ENCODE measurements at places on chromosomes 5 and 9. TPM values are rescaled to one million over a fixed set of nuclear protein-coding genes. Genes with fewer than 3 reads are reported as not detected.

The CCDC192 gene
- not detected for total RNA-seq

The BTNL3 gene
- total RNA-seq: not detected

The LECT2 gene
- total RNA-seq: not detected

The IFNK gene
- total RNA-seq: not detected

The DNAH5 gene
- not detected for total RNA-seq

The LCN9 gene
- not detected for total RNA-seq

The TMEM215 gene
- total RNA-seq: not detected

The PCDHB8 gene
- total RNA-seq: not detected

The PCDHGA12 gene
- total RNA-seq: not detected

The TAF1L gene
- total RNA-seq: 0.05 TPM

DNA sequence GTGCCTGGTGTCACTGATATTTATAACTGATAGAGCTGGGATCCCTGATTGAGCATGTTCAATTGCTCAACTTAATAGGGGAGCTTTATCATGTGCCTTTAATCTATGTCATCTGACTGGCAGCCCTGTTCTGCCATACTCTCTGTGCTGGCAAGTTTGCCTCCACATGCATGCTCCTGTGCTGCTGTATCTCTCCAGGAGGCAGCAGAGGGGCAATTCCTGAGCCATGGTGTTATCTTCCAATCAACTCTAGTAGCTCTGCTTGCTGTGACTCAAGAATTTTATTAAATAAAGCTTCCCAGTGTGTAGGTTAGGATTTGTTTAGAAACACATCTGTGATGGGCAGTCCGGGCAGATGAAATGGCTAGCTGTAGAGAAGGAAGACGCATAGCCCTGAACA, 642.0 kb downstream of the KIF4B start:
- DNase-seq: no peak

DNA sequence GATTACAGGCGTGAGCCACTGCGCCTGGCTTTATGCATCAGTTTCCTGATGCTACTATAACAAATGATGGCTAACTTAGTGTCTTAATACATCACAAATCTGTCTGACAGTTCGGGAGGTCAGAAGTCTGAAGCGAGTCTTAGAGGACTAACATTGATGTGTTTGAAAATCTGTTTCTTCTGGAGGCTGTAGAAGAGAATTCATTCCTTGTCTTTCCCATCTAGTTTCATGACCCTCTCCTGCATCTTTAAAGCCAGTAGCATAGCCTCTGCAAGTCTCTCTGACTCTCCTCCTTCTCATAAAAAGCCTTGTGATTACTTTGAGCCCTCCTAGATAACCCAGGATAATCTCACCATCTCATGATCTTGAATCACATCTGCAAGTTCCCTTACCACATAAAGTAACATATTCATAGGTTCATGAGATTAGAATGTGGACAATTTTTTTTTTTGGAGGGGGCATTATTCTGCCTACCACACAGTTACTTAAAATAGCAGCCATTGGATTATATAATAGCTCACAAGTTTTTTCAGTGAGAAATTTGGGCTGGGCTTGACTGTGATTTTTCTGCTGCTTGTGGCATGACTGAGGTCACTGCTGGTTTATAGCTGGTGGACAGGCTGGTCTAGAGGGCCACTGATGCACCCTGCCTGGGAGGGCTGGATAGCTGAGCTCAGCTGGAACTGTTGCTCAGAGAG, 134.8 kb downstream of the FBXL7 start:
- no peak for DNase-seq

DNA sequence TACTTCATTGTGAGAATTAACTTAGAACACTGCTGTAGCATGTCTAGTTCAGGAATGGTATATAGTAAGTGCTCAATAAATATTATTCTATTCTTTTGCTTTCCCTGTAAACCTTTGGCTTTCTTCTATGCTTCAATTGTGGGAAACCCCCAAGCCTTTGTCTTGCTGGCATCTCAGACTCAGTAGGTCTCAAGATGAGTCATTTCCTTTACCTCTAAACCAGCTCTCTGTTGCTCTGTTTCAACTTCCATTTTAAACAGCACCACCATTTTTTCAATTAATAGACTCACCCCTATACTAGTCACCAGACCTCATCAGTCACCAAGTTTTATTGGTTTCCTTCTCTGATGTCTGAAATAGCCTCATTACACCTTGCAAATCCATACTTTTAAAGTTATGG, 43.5 kb downstream of the DMAC1 start:
- no peak for DNase-seq

DNA sequence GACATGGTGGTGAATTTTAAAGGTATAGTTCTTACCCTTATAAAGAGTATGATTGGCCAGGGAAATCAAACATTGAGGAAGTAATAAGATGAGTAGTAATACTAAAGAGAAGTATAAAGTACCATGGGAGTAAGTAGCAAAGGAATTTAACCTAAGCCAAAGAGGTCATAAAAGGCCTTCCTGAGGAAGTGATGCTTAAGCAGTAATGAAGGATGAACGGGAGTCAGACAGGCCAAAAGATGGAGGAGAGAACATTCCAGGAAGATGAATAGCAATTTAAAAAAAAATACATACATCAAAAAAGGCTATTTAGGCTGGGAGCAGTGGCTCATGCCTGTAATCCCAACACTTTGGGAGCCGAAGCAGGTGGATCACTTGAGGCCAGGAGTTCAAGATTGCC, 29.0 kb downstream of the KLHL3 start:
- no peak for DNase-seq

- no peak for DNase-seq
These were observed 197.5 kb downstream of the NPR3 start for GRCh38 chr5:32908641-32909040.

DNA sequence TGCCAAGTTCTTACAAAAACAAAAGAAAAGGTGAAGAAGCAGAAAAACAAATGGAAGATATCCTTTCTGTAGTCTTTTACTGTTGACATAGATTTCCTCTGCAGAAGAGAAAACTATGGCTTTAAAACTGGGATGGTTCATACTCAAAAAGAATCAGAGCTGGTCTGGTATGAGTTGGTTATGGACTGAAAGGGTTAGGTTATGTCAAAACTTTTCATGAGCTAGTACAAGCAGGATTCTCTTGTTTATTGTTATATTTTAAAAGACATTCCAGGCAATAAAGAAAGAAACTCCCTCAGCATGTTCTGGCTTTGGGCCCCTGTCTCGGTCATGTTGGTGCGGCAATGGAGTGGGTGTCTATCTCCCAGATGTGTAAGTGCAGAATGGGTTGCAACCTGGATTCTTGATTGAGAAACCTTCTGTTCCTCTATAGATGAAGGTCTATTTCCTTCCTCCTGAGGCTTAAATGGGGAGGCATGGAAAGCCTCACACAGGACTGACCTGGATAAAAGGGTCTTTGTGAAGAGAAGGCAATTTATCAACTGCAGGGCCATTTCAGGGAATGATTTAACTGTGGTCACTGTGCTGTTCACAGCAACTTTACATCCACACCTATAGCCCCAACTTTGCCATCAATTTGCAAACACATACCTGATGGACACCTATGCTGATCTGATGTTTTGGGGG, 209.6 kb upstream of the TNC start:
- no peak for DNase-seq

DNA sequence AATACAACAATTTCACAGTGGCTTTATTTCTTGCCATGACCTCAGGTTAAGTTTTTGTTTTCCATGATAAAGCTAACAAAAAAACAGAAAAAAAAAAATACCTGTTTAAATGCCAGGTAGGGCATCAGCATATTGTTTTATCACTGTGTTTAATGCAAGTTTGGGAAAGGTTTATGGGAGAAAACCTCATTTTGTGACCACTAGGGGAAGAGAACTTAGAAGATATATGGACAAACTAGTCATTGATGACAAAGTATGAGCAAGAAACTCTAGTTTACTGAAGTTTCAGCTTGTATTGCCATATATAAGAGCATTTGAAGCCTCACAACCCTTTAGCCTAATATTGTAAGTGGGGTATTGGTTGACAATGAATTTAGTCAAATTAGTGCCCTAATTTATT, 1431.4 kb upstream of the CDH18 start:
- DNase-seq: no peak

DNA sequence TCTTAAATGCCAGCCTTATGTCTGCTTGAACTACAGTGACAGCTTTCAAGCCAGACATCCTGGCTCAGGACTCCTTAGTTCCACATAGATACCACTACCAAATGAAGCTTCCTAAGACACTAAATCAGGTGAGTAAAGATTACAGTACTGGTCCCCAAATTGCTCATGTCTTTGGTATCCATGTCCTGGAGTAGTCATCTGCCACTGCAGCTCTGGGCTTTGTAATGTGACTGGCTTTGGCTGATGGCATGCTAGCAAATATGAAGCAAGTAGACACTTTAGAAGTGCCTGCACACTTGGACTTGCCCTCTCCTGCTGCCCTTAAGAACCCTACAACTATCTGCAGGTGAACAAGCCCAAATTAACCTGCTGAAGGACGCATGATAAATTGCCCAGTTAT, 334.9 kb downstream of the BNC2 start:
- no peak for DNase-seq

GRCh38 chr5:172156541-172156994, 31.5 kb downstream of the STK10 start:
- no peak for DNase-seq

DNA sequence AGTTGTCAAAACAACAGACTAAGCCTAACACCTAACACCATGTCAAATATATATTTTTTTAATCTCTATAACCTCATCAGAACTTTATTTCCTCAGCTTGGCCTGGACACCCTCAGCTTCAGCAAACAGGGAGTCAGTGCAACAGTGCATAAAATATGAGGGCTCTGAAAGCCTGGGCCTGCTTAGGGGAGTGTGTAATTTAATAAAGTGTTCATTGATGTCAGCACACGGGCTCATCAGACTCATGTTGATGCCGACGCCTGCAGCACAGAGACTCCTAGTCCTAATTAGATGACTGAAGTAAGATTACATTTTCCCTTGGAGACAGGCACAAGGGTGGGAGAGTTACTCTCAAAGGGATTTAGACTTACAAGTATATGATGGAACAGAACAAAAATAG, 37.8 kb downstream of the CDH10 start:
- DNase-seq: no peak

DNA sequence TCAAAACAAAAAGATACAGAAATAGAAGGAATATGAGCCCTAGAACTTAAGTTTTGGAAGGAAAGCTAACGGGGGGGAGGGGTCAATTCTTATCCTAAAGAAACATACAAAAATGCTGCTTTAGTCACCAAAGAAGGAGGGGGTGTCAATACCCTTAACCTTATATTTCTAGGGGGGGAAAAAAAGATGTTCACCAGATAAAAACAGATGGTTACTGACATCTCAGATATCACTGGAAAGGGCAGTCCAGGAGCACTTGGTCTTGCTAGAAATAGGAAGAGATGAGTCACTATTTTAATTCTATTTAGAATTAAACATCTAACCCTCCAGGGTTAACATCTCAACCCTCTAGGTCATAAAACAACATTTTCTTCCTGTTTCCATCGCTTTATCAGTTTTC, 1.7 kb downstream of the DIAPH1 start:
- DNase-seq: no peak

DNA sequence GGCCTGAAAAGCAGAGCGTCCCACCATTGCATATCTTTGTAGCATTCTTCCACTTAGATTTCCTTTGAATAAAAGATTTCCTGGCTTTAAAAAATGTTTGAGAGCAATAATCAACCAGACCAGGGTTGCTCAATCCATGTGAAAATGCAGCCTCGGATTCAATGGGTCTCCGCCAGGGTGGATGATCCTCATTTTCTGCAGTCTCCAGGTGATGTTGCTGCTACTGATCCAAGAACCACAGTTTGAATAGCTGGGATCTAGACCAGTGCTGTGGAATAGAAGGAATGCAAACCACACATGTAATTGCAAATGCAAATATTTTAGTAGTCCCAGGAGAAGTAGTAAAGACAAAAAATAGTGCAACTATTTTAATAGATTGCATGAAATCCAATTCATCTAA, 317.6 kb downstream of the IRX1 start:
- DNase-seq: no peak

GRCh38 chr9:5621327-5621726, 7.6 kb upstream of the RIC1 start:
- DNase-seq: no peak

DNA sequence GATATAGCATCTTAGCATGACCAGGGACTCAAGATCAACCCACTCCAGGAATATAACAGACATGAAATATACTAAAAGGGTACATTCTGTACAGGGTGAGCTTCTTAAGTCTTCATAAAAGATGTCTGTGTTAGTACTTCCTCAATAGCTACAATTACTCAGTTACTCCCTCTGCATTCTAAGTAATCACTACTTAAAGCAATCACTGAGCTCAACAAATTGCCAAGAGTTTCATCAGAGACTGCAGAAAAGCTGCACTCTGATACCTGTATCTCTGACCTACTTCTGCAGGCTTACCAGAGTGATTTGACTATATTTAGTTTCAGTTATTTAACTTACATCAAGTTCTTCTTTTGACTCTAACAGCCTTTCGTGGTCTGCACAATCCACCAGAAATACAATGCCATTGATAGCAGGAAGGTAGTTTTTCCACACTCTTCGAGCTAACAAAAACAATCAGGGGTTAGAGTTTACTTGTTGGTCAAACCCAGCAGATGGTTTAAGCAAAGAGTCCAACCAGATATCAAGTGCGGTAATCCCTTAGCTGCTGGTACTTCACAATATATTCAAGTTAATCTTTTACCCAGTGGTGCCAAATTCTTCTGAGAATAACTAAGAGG, 23.3 kb downstream of the SAR1B start:
- no peak for DNase-seq

DNA sequence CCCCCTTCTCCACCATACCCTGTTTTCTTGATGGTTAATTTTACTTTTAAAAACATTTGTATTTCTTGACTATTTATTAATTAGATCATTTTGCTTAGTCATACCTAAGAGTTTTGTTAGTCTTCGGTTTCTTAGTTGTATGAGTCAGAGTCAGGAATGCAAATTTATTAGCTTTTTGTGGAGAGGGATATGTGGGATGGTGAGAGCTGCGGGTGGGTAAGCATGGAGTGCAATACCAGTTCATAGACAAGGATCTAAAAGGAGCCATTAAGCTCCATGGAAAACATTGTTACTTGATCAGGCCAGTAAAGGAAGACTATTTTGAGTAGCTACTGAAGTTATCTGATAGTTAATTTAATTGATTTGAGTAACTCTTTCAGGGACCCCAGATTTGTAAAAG, 77.5 kb downstream of the ZSWIM6 start:
- DNase-seq: no peak

- DNase-seq: no peak
These were observed 245.7 kb downstream of the PSAT1 start for GRCh38 chr9:78542491-78543181.

DNA sequence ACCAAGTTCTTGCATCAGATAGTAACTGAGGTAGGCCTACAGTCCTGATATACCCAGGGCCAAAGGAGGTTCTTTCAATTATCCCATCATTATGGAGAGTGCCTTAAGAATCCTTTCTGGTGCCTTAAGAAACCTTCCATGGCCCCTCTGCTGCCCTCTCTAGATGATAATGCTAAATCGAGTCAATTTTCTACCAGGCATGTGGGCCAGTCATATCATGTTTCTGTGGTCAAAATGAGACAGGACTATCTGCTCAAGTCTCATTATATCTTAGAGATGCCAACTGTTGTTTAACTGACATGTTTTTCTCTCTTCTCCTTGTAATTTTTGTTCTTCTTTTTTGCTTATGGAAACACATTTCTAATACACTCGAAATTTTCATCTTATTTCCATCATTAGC, 127.6 kb downstream of the EDIL3 start:
- no peak for DNase-seq
